ENCODE measurements at places on chromosomes 16 and 17.

DNA sequence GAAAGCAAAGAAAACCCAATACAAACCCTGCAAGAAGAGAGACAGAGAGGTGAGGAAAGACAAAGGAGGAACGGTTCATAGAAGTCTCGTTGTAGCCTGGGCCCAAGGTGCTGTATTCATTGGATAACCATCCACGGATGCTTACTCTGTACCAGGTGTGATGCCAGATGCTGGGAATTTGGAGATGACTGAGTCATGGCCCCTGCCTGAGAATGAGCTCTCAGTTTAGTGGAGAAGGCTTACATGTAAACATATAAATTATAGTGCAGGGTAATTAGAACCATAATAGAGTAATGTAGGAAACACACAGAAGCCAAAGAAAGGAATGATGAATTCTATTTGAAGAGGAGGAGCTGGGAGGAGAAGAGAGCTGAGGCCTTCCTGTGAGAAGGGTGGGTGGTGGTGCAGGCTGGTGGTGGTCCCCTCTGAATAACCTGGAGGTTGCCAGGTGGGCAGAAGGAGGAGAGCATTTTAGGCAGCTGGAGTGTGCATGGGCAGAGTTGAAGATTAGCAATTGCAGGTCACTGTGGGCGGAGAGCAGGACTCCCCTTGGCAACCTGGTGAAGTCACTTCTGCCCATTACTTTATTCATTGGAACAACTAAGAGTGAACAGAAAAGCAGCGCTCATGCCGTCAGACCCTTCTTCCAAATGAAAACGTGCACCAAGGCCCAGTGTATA, 7.7 kb upstream of the ZG16 start:
- DNase-seq: no peak

DNA sequence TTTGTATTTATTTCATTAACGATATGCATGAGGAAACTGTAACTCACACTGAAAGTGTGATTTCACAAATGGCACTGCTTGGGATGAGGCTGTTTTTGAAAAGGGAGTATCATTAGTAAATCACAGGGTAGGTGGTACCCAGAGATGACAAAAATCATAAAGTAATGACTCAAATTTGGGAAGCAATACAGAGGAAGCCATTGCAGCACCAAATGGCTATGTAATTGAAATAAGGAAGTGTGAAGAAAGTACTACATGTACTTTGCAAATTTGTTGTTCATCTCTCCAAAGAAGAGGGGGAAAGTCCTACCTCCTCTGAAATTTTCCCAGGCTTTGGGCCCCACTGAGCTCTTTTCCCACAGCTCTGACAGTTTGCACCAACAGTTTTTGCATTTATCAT, 12.3 kb upstream of the ABCC12 start:
- DNase-seq: no peak

- no peak for DNase-seq
These were observed 17.2 kb downstream of the ATP6V0A1 start for GRCh38 chr17:42475835-42476234.

DNA sequence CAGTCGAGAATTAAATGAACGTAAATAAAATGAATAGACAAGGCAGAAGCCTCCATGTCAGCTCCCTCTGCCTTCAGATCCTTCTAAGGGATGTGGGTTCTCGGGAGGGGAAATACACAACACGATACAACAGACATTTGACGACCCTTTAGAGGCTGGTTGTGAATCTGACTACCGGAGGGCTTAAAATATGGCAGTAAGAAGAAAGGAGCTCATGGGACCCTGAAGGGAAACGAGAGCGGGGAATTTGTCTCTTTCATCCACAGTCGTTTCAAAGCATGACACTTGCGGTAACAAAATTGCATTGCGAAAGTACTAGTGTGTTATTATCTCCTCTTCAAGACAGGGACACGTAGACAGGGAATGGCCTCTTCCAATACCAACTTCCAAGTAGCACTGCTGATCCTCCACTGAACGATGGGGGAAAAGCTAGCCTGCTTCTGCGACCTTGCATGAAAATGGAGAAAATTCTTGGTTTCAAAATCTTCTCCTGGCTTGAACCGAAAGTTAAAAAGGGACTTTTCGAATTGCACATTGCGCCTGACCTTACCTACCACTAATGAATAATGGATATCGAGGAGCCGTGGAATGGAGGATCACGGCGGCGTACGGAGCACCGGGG, 1.2 kb upstream of the TNRC6C start:
- no peak for DNase-seq

DNA sequence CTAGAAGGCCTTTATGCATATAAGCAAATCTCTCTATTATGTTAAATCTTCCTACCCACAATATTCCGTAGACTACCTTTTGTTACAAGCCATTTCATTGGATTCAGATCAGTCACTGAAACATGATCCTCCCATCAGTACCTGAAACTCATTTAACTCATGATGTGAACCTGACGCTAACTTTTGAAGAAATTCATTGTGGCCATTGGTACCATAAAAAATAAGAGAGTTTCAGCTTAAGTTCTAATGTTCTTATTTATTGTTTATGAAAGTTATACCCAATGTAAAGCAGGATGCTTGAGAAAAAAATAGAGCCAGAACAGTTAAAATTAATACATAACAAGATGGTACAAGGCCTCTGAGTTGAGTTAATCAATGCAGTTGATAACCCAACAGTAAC, 439.6 kb downstream of the KCNJ2 start:
- no peak for DNase-seq

DNA sequence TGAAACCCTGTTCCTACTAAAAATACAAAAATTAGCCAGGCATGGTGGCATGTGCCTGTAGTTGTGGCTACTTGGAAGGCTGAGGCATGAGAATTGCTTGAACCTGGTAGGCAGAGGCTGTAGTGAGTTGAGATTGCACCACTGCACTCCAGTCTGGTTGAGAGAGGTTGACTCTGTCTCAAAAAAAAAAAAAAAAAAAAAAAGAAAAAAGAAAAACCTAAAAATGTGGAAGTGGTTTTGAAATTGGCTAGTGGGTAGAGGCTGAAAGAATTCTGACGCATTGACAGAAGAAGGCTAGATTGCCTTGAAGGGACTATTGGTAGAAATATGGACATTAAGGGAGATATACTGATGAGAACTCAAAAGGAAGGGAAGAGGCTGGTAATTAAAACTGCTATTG, 33.6 kb upstream of the CPPED1 start:
- no peak for DNase-seq

DNA sequence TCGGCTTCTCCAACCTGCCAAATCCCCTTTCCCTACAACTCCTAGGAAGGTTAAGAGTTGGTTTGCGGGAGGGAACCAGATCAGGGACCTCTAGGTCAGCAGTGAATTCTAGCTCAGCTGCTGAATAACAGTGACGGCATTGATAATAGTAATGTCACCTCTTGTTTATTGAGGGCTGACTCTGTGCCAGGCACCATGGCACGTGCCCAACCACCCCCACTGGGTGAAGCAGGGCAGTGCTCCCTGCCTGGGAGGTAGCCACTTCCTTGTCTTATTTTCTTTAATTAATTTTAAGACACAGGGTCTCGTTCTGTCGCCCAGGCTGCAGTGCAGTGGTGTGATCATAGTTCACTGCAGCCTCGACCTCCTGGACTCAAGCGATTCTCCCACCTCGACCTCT, 5.5 kb upstream of the PPL start:
- no peak for DNase-seq

GRCh38 chr16:11418506-11418905, 73.2 kb downstream of the RMI2 start:
- no peak for DNase-seq

GRCh38 chr16:84299734-84300440, 5.2 kb downstream of the WFDC1 start:
- DNase-seq: no peak

GRCh38 chr16:75458029-75458428, 6.5 kb downstream of the TMEM170A start:
- no peak for DNase-seq

GRCh38 chr17:75313941-75314551, 24.8 kb upstream of the SLC25A19 start:
- DNase-seq: no peak

DNA sequence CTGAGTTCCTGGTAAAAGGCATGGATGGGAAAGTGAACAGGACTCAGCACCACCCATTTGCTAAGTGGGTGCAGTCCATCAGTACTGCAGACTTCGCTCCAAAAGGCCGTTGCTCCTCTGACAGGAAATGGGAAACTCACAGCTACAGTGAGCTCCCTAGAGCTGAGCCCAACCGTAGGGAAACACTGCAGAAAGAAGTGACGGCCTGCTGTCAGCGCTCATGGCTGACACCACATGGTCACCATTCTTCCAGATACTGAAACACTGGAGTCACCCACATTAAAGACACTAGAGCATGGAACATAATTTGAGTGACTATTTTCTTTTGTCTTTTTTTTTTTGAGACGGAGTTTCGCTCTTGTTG, 31.9 kb downstream of the UBE2O start:
- no peak for DNase-seq

- DNase-seq: no peak
These were observed 26.9 kb upstream of the CDC42EP4 start for GRCh38 chr17:73338566-73339197.

- no peak for DNase-seq
These were observed 19.9 kb upstream of the C16orf78 start for GRCh38 chr16:49353680-49354079.

- no peak for DNase-seq
These were observed 3.7 kb upstream of the SRCIN1 start for GRCh38 chr17:38609280-38610031.

Measured in activated CD4-positive, alpha-beta T cell treated with anti-CD3 and anti-CD28 coated beads, Interleukin-2, amount 50 U/mL, for 1 hour (primary cell).